ENCODE measurements at places on chromosomes 7 and 10.

- no peak for DNase-seq
Observed at GRCh38 chr10:81875467-81876252, 666 bp downstream of the NRG3 start.

- DNase-seq, result no peak
Observed at GRCh38 chr7:19026888-19027287, 90.5 kb downstream of the TWIST1 start.

- DNase-seq, result no peak
Observed at GRCh38 chr7:67484244-67484751, 487.7 kb downstream of the TYW1 start.

DNA sequence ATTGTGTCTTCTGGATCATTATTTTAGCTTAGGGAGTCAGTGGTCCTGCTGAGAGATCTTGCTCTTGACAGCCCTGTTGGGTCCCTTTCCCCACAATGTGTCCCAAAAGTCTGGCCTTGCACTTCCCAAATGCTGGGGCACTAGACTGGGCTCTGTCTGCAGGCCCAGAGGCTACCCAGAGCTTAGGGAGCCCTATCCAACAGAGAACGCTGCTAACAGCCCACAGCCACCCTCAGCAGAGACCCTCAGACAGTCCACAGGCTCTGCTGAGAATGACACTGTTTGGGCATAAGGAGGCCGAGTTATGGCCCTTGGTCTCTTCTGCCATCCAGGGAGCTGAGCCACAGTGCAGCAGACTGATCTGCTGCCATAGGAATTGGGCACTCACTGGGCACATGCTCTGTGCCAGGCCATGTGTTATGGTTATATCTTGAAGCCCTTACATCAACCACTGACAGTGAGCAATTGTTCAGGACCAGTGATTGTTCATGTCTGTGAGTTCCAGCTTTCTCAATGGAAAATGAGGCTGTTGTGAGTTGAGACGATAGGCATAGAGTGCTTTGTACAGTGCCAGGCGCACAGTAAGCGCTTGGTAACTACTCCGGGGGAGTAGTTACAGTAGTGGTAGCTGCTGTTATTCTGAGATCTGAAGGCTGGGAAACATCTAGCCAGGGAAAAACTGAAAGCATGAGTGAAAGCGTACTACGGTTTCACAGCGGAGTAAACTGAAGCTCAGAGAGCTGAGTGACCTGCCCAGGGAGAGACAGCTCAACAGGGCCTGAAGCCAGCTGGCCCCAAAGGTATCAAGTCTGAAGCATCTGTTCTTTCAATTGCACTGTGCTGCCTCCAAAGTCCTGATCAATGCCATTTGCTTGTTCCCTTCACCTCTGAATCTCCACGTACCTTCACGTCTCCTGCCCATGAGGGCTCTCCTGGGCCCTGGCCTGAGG, 77.6 kb upstream of the PRLHR start:
- no peak for DNase-seq

- no peak for DNase-seq
Observed at GRCh38 chr10:103616705-103617601, 123.4 kb downstream of the NEURL1 start.

GRCh38 chr10:62894156-62894555, 78.0 kb upstream of the EGR2 start:
- DNase-seq, result no peak

GRCh38 chr7:73976761-73977618, 51.0 kb upstream of the ELN start:
- DNase-seq, result no peak

GRCh38 chr10:49745756-49746155, 16.4 kb downstream of the OGDHL start:
- no peak for DNase-seq

DNA sequence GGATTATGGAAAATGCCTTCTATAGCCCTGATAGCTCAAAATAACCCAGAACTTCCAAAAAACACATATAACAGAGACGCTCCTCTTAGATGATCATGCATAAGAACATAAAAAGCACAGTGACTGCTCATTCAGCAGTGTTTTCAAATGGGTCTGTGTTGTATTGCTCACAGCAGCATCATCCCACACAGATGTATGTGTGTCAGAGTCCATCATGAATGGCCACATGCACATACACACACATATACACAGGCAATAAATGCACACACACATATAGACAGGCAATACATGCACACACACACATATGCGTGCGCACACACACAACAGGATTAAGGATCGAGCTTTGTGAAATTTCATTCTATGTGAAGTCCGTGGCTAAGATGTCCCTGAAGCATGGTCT, 26.1 kb downstream of the TMEM273 start:
- no peak for DNase-seq

- no peak for DNase-seq
Observed at GRCh38 chr10:121065330-121065729, 214.2 kb downstream of the WDR11 start.

- DNase-seq, result no peak
Observed at GRCh38 chr7:139946533-139946932, 116.2 kb downstream of the PARP12 start.

DNA sequence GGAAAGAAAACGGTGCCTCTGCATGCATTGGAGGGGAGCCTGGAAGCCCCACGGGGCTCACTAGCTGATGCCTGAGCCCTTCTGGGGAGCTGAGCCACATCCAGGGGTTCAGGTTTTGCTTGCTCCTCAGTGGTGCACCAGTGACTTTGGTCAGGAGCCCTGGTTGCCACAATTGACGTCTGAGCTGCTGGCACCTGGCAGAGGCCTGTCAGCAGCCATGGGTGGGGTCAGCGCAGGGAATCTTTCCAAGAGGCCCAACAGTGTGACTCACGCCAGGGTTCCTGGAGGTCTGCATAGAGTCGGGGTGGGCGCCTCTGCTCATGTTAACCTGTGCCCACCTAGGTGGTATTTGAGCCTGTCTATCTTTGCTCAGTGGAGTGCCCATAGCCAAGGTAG, 138.7 kb downstream of the NEURL1 start:
- no peak for DNase-seq

DNA sequence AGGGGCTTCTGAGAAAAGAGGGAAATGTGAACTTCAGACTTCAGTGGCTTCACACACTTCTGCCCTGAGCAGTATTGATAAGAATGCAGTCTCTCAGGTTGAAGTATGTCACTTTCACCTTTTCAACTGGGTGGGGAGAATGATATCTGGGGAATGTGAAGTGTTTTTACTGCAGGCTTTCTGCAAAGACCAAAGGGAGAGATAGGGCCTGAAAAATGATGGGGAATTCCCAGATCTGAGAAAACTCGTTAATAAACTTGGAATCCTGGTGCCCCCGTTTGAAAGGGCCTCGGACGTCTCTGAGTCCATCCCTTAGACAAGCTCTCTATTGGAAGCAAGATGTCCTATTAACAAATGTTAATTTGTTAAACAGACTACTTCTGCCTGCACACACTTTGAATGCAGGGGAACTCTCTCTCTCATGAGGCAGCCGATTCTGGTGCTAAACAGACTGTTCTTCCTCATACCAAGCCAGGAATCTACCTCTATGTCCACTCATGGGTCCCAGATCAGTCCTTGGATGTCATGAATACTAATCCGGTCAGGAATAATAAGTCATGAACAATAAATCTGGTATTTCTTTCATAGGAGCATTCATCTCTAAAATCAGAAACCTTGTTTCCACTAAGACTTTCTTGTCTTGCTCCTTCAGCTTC, 193.6 kb downstream of the JCAD start:
- no peak for DNase-seq

DNA sequence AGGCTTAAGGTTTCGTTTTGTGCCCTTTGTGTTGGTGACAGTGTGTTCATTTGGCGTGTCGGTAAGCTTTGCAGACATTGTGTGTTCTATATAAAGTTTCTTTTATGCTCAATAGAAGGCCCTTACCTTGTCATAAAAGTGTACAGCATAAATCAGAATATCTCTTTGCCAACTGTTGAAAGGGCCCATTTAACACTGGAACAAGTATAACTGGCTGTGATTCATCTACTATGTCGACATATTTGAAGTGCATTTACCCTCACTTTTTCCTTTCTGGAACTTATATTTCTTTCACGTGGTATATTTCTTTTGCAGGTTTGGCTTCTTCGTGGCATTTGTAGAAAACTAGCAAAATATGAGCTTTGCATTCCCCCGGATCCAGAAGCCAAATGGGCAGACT, 32.7 kb downstream of the EEPD1 start:
- DNase-seq, result no peak

DNA sequence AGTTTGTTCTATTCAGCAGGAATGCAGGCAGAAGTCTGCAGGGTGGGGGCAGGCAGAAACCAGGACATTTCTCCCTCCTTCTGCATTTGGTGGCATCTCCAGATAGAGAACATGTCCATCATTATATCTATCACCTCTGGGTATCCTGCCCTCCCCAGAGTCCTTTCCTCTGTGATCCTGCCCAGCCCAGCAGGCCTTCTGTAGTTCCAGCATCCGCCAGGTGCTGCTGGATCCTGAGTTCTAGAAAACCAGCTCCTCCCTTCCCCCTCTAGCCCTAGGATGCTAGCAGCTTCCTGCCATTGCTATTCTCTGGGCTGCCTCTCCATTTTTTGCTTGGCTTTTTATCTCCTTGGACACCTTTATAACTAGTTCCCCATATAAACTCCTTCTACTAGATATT, 180.3 kb downstream of the KCNMA1 start:
- DNase-seq, result no peak

- DNase-seq, result no peak
Observed at GRCh38 chr10:31789555-31789954, 139.1 kb downstream of the ARHGAP12 start.

- DNase-seq, result no peak
Observed at GRCh38 chr10:88693392-88694020, 12.5 kb upstream of the LIPK start.

DNA sequence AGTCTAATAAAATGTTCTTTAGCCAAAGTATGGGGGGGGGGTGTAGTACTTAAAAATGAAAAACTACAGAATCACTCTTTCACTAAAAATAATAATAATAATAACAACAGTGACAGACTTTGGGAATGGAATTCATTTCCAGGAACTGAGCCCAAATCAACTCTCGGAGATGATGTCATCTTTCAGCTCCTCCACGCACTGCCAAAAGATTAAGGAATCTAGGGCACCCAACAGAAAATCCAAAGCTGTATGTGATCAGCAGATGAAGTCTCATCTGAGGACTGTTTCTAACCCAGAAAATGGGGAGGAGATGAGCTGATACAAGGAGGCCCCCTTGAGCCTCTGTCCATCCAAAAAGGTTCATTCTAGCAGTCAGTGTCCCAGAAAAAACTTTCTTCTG, 54.5 kb downstream of the GRB10 start:
- DNase-seq, result no peak

- DNase-seq, result no peak
Observed at GRCh38 chr10:91088300-91089140, 131.9 kb upstream of the PCGF5 start.

DNA sequence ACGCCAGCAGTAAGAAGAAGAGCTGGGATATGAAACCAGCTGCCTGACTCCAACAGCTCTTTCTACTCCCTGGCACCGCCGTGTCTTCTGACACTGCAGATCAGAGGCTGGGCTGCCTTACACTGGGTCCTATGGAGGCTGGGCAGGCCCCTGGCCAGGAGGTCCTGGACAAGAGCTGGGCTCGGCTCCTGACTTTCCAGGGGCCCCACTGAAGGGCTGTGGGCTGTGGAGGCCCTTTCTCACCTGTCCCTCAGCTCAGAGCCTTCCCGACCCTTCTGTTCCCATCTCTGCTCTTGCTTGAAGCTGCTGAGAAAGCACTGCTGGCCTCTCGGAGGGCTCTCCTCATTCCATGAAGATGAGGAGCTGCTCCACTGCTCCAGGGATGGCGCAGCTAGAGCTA, 85.9 kb upstream of the UNC5B start:
- DNase-seq, result no peak

GRCh38 chr10:103273041-103273441, 3.9 kb upstream of the INA start:
- no peak for DNase-seq

GRCh38 chr7:19404912-19405329, 259.7 kb upstream of the FERD3L start:
- no peak for DNase-seq

DNA sequence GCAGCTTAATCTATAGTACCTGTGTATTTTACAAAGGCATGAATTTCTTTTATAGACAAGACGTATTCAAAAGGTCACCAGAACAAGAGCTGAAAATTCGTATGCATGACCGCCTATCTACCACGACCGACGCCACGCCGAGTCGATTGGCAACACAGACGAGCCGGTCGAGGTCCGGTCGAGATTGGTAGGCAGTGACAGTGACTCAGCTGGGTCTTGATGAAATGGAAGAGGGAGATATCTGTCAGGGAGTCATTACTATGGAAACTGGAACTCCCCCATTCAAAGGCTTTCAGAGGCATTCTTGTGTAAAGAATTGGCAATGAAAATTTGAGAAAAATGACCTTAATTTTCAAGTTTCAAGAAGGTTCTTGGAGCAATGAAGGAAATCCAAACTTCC, 2.1 kb downstream of the ATP5MK start:
- no peak for DNase-seq

GRCh38 chr7:131238347-131238931, 89.2 kb upstream of the MKLN1 start:
- DNase-seq, result no peak

GRCh38 chr7:131506597-131506996, 49.8 kb downstream of the PODXL start:
- no peak for DNase-seq

GRCh38 chr7:137694405-137694804, 152.4 kb downstream of the DGKI start:
- DNase-seq, result no peak

- DNase-seq, result no peak
Observed at GRCh38 chr7:87853237-87853864, 22.8 kb downstream of the SLC25A40 start.

DNA sequence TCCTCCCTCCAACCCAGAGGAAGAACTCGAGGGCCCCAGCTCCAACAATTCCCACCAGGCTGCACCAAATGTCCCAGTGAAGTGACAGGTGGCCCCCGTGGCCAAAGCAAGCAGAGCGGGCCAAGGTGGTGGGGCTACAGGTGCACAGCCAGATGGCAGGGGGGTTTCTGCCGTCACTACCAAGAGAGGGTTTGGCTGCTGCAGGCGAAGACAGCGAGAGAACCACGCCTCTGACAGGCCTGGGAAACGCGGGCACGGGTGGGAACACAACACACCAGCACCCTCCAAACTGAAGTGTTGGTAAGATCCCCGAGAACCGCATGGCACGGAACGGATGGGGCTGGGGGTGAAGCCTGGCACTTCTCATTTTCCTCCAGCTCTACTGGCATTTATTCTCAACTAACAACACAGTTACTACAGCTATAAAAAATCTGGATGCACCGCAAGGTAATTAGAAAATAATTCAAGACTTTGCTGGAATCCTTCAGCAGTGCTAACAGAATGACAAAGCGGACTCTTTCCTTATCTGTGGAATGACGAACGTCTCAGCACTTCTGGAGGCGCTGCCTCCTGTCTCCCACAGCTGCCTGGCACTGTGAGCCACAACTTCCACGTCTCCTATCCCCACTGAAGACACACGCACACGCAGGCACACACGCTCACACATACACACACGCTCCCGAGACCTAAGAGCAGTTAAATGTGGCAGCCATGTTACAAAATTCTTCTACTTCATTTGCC, 167.9 kb downstream of the TCERG1L start:
- no peak for DNase-seq

- no peak for DNase-seq
Observed at GRCh38 chr10:110036640-110037039, 28.9 kb downstream of the ADD3 start.
